Activated CD8-positive, alpha-beta memory T cell treated with anti-CD3 and anti-CD28 coated beads for 36 hours (primary cell): ENCODE measurements at places on chromosomes 11 and 22. TPM values are rescaled to one million over a fixed set of nuclear protein-coding genes. Genes with fewer than 3 reads are reported as not detected.

The RHOD gene
- 1.8 TPM for total RNA-seq

The SYT13 gene
- not detected for total RNA-seq

The TRPM5 gene
- total RNA-seq, result not detected

The GNAZ gene
- 1.2 TPM for total RNA-seq

The ACER3 gene
- 15.3 TPM for total RNA-seq

The JAM3 gene
- total RNA-seq, result 14.6 TPM

The UCP2 gene
- total RNA-seq, result 270 TPM

The DDTL gene
- not detected for total RNA-seq

The HBG1 gene
- not detected for total RNA-seq

The RCOR2 gene
- total RNA-seq, result 0.36 TPM

The E2F8 gene
- 14.6 TPM for total RNA-seq

The CREB3L1 gene
- total RNA-seq, result not detected

The JAML gene
- total RNA-seq, result 305 TPM

The CD248 gene
- total RNA-seq, result 5.2 TPM

The YPEL4 gene
- total RNA-seq, result not detected

The CCDC157 gene
- 2.1 TPM for total RNA-seq

The FBLN1 gene
- not detected for total RNA-seq

The BEST1 gene
- total RNA-seq, result not detected

The PLAAT4 gene
- 9.9 TPM for total RNA-seq

The PARVA gene
- not detected for total RNA-seq

The TMEM86A gene
- total RNA-seq, result 1.3 TPM

The GAB2 gene
- 2.6 TPM for total RNA-seq

The INS gene
- not detected for total RNA-seq

The TUB gene
- 0.36 TPM for total RNA-seq

The TRIM77 gene
- not detected for total RNA-seq

The SDF2L1 gene
- 71.6 TPM for total RNA-seq

The MPPED2 gene
- not detected for total RNA-seq

The OR4A15 gene
- total RNA-seq, result not detected

The GLYAT gene
- total RNA-seq, result not detected

The HORMAD2 gene
- total RNA-seq, result not detected

The MPST gene
- 20.9 TPM for total RNA-seq

The IL18 gene
- total RNA-seq, result not detected

The OR4D5 gene
- not detected for total RNA-seq

The APOA5 gene
- total RNA-seq, result not detected

The LRRN4CL gene
- total RNA-seq, result 0.10 TPM

The SLC15A3 gene
- total RNA-seq, result 0.95 TPM

The HBB gene
- not detected for total RNA-seq

The TESMIN gene
- total RNA-seq, result 0.94 TPM

The OR51B2 gene
- total RNA-seq, result not detected

The PGA5 gene
- total RNA-seq, result not detected

The CDC42EP2 gene
- 0.82 TPM for total RNA-seq

The CCND1 gene
- total RNA-seq, result 2.8 TPM

The TMEM135 gene
- total RNA-seq, result 22.8 TPM

The RIMBP3C gene
- total RNA-seq, result 0.25 TPM

The SPON1 gene
- 0.36 TPM for total RNA-seq

The CASP4 gene
- 56.0 TPM for total RNA-seq

The APOL5 gene
- not detected for total RNA-seq

The MICAL2 gene
- 155 TPM for total RNA-seq

The PARVG gene
- 47.9 TPM for total RNA-seq

The MMP11 gene
- 0.42 TPM for total RNA-seq

The ACRV1 gene
- total RNA-seq, result not detected

The PIWIL4 gene
- 0.23 TPM for total RNA-seq

The SART1 gene
- total RNA-seq, result 70.1 TPM

The C11orf87 gene
- total RNA-seq, result not detected

The PLCB3 gene
- 16.9 TPM for total RNA-seq

The HEPHL1 gene
- not detected for total RNA-seq

The TMPRSS5 gene
- total RNA-seq, result 0.25 TPM

The BCO2 gene
- total RNA-seq, result 0.82 TPM

The NRXN2 gene
- 0.32 TPM for total RNA-seq
